ENCODE measurements at places on chromosomes 2 and 18.
A peak's percentile ranks its signal among the peaks of the same experiment; 100 is the strongest.

DNA sequence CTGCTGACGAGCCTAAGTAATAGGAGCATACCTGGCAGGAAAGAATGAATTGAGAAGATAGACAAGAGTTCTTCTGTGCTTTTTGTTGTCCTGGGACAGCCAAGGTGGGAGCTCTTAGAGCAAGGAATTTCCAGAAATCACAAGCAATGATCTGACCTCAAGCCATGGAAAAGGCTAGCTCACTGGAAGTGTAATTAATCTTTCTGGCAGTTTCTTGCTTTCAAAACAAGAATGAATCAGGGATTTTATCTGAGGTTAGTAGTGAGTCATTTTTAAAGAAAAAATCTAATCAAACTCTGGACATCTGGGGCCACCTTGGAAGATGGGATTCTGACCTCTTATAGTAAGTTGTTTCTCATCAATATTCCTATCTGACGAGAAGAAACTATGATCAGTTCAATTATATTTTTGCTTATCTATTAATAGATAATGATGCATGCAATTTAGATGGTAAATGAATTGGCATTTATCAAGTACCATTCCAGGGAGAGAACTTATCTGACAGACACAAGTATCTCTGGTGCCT lies 98.0 kb downstream of the ADCYAP1 start:
- no peak for DNase-seq

DNA sequence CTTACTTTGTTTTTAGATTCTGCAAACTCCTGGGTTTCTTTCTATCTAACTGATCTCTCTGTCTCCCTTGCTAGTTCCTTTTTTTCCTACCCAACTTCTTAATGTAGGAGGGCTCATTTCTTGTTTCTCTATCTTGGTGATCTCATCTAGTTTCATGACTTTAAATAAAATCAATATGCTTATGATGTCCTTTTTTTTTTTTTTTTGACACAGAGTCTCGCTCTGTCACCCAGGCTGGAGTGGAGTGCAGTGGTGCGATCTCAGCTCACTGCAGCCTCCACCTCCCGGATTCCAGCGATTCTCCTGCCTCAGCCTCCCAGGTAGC lies 42.2 kb upstream of the IL1RL1 start:
- no peak for DNase-seq

DNA sequence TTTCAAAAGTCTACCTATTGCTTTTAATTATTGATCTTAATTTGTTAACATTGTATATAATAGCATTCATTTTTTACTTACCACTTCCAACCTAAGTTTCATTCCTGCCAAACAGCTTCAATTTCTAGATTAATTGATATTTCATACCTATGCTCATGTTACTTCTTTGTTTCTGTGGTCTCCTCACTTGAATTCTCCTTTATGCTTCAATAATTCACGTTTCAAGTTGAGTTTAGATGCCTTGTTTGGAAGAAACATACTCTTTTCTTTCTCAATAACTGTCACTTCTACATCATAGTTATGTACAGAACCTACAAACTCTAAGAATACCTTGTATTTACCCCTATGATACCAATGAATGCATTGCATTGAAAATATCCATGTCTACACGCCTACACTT lies 862.2 kb upstream of the LRATD1 start:
- DNase-seq: no peak

GRCh38 chr18:48581206-48581605 lies 42.4 kb downstream of the CTIF start:
- no peak for DNase-seq

- DNase-seq: no peak
These were observed 2.5 kb upstream of the CPO start for GRCh38 chr2:206936843-206937230.

GRCh38 chr2:241814393-241814642 lies 5.3 kb downstream of the NEU4 start:
- DNase-seq: no peak

GRCh38 chr2:9993488-9994165 lies 42.1 kb downstream of the GRHL1 start:
- no peak for DNase-seq

DNA sequence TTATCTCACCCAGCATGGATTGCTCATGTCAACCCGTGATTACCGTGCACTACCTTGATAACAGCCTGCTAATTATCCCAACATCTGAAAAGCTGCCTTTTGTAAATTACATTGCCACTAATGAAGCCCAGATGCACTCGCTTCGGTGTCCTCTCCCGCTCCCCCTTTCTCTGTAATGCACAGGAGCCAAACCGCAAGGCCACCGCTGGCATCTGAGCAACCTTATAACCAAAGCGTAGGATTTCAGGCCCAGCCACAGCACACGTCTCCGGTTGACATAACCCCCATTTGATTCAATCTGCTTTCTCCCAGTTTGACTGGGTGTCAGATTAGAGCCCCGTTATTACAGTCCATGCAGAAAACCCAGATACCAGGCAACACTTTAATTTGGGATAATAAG lies 341.2 kb downstream of the ALK start:
- no peak for DNase-seq

DNA sequence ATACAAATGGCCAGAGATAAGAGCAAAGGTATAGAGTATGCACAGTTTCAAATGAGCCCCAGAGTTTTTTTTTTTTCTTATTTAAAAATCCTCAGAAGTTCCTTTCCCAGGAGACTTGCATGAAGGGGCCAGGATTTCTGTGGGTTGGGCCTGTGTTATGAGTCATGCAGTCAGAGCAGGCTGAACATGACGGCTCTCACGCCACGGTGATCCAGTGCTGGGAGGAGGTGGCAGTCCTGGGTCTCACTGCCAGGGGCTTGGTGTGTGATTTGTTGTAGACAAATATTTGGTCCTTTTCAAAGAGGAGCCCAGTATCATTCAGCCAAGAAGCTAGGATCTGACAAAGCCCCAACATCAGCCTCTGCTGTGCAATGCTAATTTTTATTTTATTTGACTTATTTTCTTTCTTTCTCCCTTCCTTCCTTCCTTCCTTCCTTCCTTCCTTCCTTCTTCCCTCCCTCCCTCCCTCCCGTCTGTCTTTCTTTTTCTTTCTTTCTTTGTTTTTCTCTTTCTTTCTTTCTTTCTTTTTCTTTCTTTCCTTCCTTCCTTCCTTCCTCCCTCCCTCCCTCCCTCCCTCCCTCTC lies 10.4 kb upstream of the KCNE4 start:
- peak; percentile 53 for DNase-seq

- DNase-seq: no peak
These were observed 9.9 kb downstream of the IER3IP1 start for GRCh38 chr18:47166294-47166693.

DNA sequence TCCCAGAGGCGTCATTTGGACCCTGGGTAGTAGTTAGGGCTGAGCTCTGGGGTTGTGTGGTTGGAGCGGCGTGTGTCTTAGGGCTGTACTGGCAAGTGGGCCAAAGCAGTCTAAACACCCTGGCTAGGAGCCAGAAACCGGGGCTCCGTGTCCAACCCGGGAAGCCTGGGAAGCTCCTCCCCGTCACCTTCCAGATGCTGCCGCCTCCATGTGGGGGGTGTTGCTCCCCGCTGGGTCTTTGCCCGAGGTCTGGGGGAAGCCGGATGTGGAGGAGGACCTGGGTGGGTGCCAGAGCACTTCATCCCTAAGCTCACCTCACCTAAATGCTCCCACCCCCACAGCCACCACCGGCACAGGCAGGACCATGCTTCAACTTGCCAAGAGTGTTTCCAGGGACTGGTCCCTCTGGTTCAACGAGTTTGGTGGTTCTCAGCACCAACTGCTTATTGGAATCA lies 25.4 kb downstream of the TET3 start:
- no peak for DNase-seq

GRCh38 chr18:43882358-43883055 lies 605.2 kb upstream of the SYT4 start:
- no peak for DNase-seq

DNA sequence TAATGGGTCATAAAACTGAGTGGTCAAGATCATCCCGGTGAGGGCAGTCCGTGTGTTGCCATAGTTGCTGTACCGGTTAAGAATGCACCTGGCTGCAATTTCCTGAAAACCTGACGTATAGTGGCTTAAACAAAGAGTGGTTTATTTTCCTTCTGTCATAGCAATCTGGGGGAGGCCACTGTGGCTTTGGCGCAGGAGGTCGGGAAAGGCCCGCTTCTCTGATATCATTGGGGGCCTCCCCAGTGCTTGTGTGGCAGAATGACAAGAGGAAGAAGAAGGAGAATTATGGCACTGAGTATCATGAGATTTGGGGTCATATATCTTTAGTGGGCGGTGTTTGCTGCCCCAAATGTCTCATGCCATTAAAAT lies 4.4 kb downstream of the C2orf92 start:
- DNase-seq: no peak

DNA sequence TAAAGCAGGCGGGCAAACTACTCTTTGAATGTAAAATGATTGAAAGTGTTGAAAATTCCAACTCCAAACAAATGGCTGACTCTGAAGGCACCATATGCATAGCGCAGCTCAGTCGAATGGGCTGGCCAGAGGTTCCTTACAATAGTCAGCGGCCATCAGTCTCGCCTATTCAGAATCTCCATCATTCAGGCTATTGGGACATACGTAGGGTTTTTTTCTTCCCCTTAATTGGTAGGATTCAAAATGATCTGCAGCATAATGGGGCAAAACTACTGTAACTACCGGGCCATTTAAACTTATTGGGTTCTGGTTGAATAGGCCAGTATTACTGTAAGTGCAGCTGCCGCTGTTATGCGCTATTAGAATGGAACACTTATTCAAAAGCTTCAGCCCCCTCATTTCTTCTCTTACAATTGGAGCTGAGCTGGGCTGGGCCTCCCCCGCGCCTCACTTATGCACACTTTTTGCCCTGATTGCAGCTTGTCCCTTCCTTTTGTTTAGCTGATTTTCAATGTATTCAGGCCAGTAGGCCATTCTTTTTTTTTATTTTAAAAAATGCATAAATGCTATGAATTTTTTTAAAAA lies 40.4 kb downstream of the SLC9A4 start:
- no peak for DNase-seq

DNA sequence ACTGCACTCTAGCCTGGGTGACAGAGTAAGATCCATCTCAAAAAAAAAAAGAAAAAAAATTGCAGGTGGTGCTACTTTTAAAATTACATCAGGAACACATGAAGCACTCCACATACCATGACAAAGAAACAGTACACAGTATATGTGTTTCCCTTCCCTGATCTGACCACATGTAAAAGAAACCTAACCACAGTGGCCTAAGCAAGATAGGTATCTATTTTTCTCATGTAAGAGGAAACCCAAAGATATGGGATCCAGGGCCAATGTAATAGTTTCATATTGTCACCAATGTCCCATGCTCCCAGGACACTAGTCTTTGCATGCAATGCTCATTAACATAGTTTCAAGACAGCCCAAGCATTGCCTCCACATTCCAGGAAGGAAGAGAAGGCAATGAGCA lies 99.9 kb downstream of the DYM start:
- DNase-seq: no peak

- DNase-seq: peak; percentile 40
These were observed 299.1 kb downstream of the PAX3 start for GRCh38 chr2:221999717-222000116.

GRCh38 chr2:3823748-3824147 lies 120.4 kb downstream of the DCDC2C start:
- no peak for DNase-seq

GRCh38 chr2:74481961-74482800 lies 617 bp downstream of the CCDC142 start:
- DNase-seq: peak; percentile 72
